Foreskin keratinocyte (primary cell): ENCODE measurements at places on chromosomes 2 and 18. TPM values are rescaled to one million over a fixed set of nuclear protein-coding genes. Genes with fewer than 3 reads are reported as not detected.

- DNase-seq, result no peak
Measured at GRCh38 chr2:235343156-235343774, 150.6 kb upstream of the AGAP1 start.

GRCh38 chr2:15968280-15969178 lies 28.2 kb downstream of the MYCN start:
- DNase-seq, result peak; percentile 5

- no peak for DNase-seq
Measured at GRCh38 chr2:219332542-219332941, at the start of gene RESP18. Gene RESP18 (minus strand): TSS chr2:219332744.

GRCh38 chr2:74957886-74958273 lies 563 bp upstream of the POLE4 start:
- DNase-seq, result no peak

DNA sequence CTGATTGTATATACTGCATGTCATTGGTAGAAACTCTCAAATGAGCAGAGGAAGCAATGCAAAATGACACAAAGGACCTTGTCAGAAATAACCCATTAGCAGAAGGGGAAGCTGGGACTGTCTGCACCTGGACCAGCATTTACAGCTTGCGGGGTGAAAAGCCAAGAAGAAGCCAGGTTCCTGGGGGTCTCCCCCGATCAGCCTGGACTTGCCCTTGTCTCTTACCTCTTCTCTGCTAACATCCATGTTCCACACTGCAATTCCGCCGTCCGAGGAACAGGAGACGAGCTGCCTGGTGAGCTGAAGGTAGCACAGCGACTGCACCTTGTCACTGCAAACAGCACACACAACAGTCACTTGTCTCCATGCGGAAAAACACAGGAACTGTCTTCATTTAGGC lies 51.1 kb downstream of the WDFY1 start:
- no peak for DNase-seq

DNA sequence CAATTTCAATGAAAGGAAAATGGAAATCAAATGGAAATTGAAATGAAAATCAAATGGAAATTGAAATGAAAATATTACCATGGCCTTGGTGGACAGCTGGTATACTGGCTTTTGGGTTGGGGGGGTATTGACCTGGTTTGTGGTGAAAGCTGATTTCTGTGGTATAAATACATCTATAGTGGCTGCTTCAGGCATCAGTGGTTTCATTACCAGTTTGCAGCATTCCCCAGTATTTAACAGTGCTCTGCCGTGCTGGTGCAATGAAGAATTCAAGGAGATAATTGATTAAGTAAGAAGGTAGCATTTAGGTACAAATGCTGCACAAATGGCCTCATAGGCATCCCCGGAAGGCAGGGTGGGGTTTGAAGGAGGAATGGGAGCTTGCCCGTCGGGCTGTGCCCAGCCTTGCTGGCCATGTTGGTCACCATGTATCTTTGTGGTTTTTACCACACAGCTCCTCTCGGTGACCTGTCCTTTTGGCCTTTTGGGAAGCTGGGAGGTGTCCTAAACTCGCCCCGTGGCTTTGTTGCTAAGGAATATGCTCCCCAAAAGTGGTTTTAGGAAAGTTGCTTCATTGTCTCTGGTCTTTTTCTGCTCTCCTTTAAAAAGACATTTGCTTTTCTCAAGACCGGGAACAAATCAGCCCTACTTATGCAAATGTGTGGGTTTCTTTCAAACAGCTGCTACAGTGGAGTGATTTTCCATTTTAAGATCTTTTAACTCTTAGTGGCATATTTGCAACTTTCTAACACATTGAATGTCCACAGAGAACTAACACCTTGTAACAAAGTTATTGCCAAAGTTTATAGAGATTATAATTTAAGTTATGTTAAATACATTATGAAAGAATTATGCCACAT lies 28.6 kb downstream of the SNTG2 start:
- no peak for DNase-seq

GRCh38 chr18:9365406-9365805 lies 30.8 kb downstream of the TWSG1 start:
- peak; percentile 28 for DNase-seq

- no peak for DNase-seq
Measured at GRCh38 chr2:1493431-1494126, 80.3 kb downstream of the TPO start.

DNA sequence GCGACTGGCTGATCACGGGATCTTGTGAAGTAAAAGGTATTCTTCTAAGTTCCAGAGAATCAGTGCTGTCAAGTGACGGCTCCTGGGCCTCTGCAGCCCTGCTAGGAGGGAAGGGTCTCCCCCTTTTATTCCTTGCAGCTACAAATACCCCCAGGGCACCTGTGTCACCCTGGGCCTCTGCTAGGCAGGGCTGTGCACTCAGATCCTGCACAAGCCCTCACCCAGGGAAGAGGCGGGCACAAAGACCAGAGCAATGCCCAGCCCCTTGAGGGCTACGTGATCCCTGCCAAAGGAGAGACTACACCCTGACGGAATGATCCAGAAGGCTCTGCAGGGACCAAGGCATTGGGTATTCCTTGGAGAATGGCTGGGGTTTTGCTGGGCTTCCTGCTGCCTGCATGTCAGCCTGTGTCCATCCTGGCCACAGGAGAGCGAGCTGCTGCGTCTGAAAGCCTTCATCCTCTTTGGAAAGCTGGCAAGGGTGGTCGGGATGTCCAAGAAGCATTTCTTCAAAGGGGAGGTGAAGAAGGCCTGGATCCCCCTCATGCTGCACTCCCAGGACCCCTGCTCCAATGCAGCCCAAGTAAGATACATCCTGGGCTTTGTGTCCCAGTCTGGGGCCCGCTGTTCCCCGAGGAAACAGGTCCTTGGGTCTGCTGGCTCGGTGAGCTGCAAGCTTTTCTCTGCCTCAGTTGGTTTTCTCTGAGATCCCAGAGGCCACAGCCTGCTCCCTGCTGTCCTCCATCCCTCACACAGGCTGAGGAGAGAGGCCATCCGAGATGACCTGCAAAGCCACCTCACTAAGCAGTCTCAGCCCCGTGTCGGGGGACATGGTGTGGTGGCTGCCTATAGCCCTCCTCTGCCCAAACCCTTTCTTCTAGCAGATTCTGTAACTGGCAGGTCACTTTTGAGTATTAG lies 24.9 kb downstream of the HJURP start:
- no peak for DNase-seq

GRCh38 chr2:81650048-81650971 lies 1345.8 kb upstream of the LRRTM1 start:
- peak; percentile 28 for DNase-seq

Gene SLC4A5
- total RNA-seq, result 0.17 and 0.25 TPM in 2 replicates

Gene EVX2
- total RNA-seq, result not detected in 2 replicates

Gene CNTNAP5
- not detected in 2 replicates for total RNA-seq

Gene DYNAP
- not detected in 2 replicates for total RNA-seq

Gene STPG4
- total RNA-seq, result 0.07 TPM in 1 of 2 replicates, not detected in the other

Gene CSRNP3
- 1.0 and 1.5 TPM in 2 replicates for total RNA-seq

Gene NOSTRIN
- not detected in 2 replicates for total RNA-seq
